Esophagus squamous epithelium (tissue), 5 donors: ENCODE measurements at places on chromosomes 7 and 10.

DNA sequence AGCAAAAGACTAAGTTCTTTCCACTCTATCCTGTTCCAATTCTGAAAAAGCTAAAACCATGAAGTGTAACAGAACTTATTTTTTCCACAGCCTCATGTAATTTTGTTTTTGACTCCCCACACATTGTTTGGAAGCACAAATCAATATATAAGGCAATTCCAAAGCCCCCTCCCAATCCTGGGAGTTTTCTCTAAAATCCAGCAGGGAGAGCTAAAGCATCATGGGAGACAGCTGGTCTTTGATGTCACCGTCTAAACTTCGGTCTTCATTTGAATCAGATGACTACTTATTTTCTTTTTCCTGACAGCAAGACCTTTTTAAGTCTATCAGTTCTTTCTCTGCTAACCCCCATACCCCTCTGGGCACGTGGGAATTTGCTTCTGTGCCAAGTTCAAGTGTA lies 33.3 kb upstream of the PON1 start:
- DNase-seq = no peak

GRCh38 chr10:104750291-104750690 lies 109.2 kb downstream of the SORCS3 start:
- DNase-seq = no peak

GRCh38 chr7:101058355-101058754 lies 26.9 kb upstream of the TRIM56 start:
- no peak for DNase-seq

GRCh38 chr10:49621561-49621960 lies 7.7 kb downstream of the CHAT start:
- DNase-seq = no peak

DNA sequence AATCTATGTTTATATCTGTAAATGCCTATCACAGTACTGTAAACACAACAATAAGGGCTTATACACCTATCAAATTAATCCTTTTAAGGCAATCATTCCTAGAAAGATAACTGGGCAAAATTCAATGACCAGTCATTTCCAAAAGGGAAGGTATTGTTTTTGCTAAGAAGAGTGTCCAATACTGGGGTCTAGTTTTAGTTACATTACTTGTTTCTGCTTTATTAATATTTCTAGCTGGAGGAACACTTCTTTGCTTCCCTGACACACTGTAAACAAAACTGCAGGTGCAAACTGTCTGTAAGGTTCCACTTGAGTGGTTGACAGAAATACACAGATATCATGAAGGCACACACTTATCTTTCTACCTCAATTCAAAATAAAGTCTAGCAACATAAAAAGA lies 84.2 kb upstream of the FAM133B start:
- DNase-seq = no peak

- DNase-seq = no peak
Measured at GRCh38 chr7:90892213-90892612, 296.1 kb downstream of the CDK14 start.

DNA sequence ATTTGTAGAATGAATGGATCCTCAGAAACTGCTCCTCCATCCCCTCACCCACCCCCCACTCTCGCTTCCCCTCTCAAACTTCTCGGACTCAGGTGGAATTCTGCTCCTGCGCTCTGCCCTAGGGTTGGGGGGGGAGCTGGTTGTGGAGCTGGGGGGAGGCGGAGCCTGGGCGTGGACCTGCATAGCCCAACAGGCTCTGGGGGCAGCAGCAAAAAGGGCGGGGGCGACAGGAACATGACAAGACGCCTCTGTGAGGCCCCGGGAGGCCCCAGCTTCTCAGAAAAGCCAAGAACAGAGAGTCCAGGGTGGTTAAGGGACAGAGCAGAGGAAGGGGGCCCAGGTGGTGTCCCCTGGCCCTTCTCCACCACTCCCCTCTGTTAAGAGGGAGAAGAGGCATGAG lies 3.5 kb downstream of the TSC22D4 start:
- DNase-seq = no peak

DNA sequence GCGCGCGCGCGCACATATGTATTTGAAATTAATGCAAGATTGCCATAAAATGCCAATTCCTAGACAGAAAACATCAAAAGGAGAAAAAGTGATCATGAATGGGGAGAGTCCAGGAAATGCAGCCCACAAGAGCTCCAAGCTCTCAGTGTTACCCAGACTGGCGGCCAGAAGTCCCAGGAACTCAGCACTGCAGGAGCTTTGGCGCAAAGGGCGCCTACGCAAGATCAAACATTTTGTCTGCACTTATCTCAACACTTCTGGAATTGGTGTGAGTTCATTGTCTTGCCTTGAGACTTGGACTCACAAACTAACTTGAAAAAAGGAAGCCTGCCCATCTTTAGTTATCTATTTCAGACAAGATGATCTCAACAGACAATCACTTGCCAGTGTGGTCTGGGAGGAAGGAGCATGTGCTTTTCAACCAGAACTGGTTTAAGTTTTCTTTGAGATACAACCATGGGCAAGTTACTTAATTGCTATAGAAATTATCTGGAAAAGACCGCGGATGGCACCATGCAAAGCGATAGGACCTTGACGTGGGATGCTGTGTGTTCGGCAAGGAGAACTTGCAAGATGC lies 77.2 kb downstream of the KIAA1549 start:
- DNase-seq = no peak

- DNase-seq = no peak
Measured at GRCh38 chr7:32150039-32150438, 79.8 kb upstream of the PDE1C start.
